NCI-H1417 treated with DMSO at 0.1 percent for 48 hours (cell line): ENCODE measurements at places on chromosomes 6 and 20.

GRCh38 chr6:108750801-108751200, 97.4 kb upstream of the ARMC2 start:
- DNase-seq: no peak

DNA sequence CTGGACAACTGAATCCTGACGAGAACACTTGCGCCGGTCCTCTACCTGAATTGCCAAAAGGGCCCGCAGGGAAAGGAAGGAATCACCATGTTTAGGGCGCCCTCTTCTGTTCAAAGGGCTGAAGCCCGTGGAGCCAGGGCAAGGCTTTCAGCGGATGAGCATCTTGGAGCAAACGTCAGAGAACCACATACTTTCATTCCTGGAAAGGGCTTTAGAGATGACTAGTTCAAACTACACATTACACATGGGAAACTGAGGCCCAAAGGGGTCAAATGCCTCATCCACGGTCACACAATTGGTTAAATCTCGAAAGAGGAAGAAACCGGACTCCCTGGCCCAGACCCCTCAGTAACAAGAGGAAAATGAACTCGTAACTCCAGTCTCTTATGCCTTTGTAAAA, 11.5 kb upstream of the ZNF133 start:
- DNase-seq: peak; percentile 47

DNA sequence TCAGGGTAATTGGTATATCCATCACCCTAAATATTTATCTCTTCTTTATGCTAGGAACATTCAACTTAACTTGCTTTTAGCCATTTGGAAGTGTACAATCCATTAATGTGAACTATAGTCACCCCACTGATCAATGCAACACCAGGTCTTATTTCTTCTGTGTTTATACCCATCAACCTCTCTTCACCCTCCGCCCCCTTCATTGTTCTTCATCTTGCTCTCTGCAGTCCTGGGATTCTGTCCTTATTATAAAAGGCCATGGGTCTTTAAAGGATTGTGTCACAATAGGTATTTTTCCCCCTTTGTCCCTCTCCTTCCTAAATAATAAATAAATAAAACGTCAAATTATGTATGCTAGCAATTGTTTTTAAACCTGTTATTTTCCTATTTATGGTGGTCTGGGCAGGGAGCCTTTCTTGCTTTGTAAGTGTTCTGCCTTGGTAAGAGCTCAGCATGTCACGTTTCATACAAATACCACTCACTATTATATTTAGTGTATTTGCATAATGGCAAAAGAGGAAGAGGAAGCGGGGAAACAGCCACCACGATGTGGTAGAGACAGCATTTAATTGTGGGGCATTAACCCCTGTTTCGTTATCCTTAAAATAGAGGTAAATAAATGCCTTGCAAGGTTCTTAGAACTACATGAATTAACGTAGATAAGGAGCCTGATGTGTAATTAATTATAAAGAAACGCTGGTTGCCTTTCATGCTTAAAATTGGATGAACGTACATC, 1.9 kb downstream of the ABRACL start:
- DNase-seq: no peak

GRCh38 chr6:73942592-73943186, 246.7 kb downstream of the CD109 start:
- no peak for DNase-seq

DNA sequence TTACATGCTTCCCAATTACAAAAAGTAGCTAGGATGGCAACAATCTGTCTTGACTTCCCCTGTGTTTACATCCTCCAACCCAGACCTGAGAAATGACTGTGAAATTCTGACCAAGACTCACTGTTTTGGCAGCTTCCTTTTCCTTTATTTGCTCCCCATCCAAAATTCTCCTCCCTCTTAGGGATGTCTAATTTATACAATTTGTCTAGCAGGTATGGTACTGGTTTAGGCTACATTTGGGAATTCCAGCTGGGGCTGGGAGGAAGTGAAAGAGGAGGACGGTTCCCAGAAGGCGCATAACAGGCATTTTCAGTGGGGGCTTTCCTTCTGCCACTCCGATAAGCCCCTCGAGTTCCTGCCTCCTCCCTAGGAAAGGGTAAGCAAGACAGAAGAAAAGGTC, 231.5 kb upstream of the BTBD3 start:
- no peak for DNase-seq

GRCh38 chr20:4769328-4769727, 47.6 kb downstream of the PRND start:
- no peak for DNase-seq

DNA sequence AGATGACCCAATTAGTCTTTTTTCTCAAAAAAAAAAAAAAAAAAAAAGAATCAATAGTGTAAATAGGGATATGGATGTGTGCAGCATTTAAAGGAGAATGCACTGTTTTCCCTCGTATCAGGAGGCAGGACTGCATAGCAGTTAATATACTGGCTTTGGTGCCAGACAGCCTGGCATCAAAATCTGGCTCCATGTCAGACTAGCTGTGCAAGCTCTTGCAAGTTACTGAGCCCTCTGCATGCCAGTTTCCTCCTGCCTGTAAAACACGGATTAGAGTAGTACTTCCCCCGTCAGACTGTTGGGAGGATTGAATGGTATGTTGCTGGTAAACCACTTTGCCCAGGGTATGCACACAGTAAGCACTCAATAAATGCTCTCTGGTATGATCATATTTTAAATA, 594.2 kb upstream of the CHD6 start:
- DNase-seq: no peak

DNA sequence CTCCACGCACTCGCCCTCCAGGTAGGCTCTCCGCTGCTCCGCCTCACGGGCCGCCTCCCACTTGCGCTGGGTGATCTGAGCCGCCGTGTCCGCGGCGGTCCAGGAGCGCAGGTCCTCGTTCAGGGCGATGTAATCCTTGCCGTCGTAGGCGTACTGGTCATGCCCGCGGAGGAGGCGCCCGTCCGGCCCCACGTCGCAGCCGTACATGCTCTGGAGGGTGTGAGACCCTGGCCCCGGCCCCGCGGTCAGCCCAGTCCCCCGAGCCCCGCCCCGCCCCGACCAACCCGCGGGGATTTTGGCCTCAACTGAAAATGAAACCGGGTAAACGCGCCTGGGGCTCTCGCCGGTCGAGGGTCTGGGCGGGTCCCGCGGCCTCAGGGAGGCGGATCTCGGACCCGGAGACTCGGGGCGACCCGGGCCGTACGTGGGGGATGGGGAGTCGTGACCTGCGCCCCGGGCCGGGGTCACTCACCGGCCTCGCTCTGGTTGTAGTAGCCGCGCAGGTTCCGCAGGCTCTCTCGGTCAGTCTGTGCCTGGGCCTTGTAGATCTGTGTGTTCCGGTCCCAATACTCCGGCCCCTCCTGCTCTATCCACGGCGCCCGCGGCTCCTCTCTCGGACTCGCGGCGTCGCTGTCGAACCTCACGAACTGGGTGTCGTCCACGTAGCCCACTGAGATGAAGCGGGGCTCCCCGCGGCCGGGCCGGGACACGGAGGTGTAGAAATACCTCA, 598 bp downstream of the HLA-B start:
- DNase-seq: no peak

DNA sequence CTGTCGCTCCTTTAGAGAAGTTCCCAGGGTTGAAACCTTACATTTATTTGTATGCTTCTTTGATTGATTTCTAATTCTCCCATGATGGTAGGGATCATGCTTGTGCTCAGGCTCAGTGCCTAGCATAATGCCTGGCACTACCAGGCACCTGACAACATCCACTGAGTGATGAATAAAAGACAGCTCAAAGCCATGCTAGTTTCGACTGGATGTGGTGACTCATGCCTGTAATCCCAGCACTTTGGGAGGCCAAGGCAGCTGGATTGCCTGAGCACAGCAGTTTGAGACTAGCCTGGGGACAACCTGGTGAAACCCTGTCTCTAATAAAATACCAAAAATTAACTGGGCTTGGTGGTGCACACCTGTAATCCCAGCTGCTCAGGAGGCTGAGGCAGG, 11.6 kb upstream of the CD164 start:
- DNase-seq: no peak

DNA sequence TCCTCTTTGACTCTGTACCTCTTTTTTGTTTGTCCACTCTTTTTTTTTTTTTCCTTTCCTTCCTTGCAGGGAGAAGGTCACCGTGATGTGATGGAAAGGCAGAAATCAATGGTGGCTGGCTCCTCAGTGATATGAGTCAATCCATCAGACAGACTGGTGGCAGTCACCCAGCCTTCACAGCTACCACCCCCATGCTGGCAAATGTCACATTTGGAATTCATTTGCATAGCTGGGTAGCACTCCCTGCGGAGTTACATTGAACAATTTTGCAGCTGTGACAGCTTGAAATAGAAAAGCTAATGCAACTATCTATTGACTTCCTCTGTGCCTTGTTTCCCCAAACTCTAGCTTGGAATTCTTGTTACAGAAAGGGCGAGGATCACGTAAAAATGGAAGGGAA, 668.4 kb downstream of the C6orf118 start:
- no peak for DNase-seq

GRCh38 chr6:69973138-69973537, 106.8 kb downstream of the COL19A1 start:
- no peak for DNase-seq

DNA sequence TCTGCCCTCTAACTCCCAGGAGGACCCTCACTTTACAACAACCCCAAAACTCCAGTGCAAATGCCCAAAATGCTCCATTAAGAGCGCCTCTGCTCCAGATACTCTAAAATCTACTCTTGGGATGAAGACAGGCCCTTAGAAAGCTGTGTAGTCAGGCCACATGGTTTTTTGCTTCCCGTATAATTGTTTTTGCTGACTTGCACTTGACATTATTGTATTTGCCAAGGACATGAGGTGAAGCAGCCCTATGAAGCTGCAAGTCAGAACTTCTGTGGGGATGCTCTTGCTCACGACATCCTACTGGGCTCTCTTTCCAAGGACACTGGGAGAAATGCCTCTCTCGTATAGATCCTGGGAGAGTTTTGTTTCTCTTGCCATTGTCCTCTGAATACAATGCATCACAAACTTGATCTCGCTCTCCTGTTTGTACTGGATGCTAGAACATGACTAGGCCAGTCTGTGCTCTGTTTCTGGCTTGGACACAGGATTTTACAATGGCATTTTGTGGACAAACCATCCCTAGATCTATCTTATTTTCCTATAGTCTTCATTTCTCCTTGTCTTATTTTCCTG, 177.2 kb upstream of the DTNBP1 start:
- no peak for DNase-seq

DNA sequence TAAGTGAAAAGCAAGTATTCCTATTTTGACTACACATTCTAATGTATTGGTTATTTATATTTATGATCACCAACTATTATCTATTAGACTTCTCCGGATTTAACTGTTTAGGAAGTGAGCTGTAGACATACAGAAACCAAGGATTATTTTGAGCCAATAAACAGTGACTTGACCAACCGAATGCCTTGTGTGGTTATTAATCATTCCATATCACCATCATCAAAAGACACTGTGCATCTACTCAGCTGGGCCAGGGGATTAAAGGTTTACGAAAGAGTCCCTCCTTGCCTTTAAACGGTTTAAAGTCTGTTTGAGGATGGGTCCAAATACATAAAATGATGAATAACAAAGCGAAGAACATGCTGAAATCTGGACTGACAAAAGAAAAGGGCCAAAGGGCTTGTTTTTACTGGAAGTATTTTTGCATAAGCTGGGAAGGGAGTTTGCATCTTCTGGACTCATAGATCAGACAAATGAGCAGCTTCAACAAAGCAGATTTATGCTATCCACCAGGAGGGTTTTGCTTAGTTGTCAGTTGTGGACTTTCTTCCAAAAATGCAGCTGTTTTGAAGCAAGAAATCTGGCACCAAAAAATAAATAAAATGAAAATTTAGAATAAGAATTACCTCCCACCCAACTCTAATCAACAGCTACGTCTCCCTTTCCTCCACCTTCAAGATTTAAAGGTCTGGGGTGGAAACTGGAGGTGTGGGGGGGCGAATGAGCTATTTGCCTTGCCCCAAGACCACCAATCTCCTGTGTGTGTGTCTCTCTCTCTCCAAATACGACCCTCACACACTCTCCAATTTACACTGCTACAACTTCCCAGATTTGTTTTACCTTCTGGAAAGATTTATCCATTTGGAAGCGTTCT, 33.6 kb upstream of the ID4 start:
- no peak for DNase-seq

GRCh38 chr20:43576108-43576507, 14.6 kb upstream of the IFT52 start:
- DNase-seq: no peak

DNA sequence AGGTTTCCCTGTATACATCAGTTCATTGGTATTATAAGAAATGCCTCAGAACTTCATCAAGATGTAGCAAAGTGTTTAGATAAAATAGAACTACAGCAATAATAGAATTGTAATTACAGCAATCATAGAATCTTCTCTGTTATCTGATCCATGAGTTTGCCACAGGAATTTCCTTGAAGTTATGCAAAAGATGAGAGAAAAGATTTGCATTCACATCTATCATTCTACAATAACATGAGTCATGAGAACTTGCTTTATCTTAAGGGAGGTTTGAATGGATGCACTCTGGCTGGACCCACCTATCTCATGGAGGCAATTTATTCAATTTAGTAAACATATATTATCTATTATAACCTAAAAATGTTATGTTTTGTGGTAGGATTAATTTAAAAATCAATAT, 329.8 kb upstream of the EPHA7 start:
- DNase-seq: no peak

GRCh38 chr6:148700741-148701311, 46.0 kb upstream of the UST start:
- DNase-seq: no peak

GRCh38 chr20:3051385-3052019, 5.7 kb downstream of the MRPS26 start:
- no peak for DNase-seq

- DNase-seq: no peak
These were observed 193.1 kb downstream of the DLL1 start for GRCh38 chr6:170097505-170098427.

- DNase-seq: no peak
These were observed 159.2 kb downstream of the MTFR2 start for GRCh38 chr6:136090929-136091328.

- no peak for DNase-seq
These were observed 101.4 kb upstream of the PTPN1 start for GRCh38 chr20:50408526-50409364.

DNA sequence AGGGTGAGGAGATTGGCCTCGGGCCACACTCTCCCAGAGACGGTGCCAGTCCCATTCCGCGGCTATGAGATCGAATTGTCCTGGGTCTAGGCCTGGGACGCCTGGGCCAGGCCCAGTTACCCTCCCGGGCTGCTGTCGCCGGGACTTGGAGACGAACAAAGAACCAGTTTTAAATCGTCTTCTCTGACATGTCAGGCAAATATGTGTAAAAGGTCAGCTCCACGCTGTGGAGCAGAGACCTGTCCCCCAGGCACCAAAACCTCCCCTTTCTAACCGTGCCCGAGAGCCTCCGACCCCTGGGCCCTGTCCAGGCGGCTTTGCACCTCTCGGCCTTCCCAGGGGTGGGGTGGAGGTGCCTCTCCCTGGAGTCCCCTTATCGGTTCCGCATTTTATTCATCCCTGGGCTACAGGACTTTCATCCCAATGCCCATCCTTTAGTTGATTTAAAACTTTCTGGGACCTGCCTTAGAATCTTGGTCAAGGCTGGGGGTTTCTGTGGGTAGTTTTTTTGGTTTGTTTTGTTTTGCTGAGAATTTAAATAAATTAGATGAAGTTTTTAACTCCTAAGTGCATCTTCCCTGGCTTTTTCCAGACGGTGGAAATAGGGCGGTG, 5.8 kb upstream of the TFAP2A start:
- DNase-seq: no peak
